Esophagus squamous epithelium (tissue), 5 donors: ENCODE measurements at places on chromosomes 7 and 10.

- no peak for DNase-seq
Measured at GRCh38 chr7:134632937-134633540, 13.6 kb upstream of the BPGM start.

DNA sequence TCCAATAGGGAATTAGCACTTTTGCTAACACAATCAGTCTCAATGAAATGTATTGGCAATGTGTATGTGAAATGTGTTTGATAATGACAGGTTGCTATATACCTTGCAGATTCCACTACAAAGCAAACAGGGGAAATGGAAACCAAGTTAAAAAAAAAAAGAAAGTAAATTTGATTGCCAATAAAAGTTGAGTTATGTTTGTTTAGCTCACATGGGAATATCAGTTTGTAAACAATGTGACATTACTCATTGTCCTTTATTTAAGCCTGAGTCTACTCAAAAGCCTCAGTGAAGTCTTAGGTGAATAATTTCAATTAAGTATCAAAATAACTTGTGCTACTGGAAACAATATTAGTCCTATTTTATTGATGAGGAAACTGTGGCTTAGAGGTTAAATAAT is 285.2 kb downstream of the CACNA2D1 start:
- DNase-seq: no peak

DNA sequence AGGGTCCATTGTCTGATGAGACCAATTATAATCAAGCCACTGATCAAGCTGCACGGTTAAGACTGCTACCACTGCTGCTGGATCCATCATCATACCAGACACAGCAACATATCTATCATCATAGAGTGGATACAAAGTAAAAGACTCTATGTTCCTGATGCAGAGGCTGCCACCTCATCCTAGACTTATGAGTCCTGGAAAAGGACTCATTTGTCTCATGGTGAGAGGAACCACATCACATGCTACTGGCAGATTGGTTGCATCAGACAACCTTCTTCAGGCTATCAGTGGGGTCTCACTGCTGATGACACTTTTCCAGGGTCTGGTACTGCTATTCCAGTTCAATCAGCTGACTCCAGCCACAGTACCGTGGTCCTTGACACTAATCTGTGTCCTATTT is 79.0 kb downstream of the ABI1 start:
- DNase-seq: no peak

DNA sequence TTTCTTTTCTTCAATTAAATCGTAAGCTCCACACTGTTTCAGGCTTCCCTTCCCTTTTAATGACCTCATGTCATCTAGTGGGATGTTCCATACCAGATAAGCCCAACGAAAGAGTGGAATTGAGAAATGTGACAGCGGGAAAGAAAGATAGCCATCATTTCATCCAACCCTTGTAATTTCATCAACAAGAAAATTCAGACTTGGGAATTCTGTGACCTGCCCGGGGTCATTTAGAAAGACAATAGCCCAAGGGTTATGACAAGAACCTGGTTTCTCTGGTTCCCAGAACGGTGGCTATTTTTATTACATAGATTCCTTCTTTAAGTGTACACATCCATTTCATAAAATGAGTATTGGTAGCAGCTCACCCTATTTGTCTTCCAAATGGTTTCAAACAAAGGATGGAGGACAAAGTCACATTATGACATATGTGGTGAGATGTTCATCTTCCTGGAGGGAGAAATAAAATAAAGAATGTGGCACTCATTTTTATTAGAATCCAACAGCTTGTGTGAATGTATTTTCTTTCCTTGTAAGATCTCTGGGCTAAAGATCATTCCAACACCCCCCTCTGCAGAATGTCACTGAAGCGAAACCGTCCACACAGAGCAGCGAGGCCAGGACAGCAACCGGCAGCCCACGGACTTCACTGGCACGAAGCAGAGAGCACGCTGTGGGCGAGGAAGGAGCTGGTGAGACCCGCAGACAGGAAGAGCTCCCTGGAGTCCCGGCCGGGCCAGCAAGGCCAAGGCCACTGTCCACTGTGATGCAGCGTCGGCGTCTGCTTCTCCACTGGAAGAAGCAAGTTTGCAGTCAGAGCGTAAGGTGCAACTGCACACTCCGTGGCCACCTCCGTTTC is 199.9 kb downstream of the KLF6 start:
- no peak for DNase-seq

GRCh38 chr10:29703271-29703670 is 68.5 kb upstream of the SVIL start:
- DNase-seq: no peak

GRCh38 chr10:114308531-114309363 is 69.7 kb downstream of the VWA2 start:
- DNase-seq: no peak

DNA sequence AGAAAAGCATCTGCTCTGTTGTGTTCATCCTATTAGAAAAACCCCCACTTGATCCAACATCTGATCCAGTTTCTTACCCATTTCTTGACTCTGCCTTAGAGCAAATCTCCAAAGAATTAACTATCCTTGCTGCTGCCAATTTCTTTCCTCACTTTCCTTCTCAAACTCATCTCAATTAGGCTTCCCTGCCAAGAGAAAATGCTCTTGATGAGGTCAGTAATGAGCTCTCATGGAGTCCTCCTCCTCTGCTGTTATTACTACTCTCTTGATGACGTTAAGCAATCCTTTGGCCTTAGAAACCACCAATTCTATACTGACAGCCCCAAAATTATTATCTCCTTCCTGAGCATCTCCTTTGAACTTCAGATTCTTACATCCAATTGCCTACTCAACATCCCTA is 162.0 kb upstream of the FAM13C start:
- no peak for DNase-seq

DNA sequence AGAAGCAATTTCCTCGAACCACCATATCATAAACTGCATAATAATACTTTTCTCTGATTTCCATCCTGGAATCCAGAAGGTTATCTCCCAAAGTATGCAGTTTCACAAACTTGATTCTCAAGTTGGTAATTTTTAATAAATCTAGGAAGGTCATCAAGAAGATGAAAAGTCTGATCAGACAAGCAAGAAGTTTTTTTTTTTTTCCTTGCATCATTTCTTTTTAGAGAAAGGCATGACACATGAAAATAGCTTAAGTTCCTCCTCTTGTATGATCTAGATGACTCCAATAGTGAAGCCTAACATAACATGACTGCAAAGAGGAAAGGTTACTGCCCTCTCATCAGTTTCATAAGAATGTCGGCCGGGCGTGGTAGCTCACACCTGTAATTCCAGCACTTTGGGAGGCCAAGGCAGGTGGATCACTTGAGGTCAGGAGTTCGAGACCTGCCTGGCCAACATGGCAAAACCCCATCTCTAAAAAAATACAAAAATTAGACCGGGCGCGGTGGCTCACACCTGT is 22.2 kb downstream of the LAMB1 start:
- DNase-seq: no peak

- DNase-seq: no peak
Measured at GRCh38 chr10:118308664-118309063, 33.5 kb downstream of the FAM204A start.

DNA sequence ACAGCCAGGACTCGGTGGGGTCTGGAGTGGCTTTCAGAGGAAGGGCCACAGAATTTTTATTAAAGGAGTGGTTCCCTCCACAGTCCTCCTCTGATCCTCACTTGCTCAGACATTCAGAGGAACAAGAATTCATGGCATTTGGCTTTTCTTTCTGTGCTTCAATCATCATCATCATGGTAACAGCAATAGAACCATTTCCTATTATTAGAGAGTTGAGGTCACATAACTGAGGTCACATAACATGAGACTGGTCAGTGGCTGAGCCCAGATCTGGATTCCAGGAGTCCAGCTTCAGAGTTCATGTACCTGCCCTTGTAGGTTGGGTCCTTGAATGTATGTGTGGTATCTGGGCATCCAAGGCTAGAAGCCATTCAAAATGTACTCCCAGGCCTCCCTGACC is 177.3 kb upstream of the GRB10 start:
- DNase-seq: no peak

- DNase-seq: no peak
Measured at GRCh38 chr10:59907918-59908807, 1.8 kb upstream of the CCDC6 start.

DNA sequence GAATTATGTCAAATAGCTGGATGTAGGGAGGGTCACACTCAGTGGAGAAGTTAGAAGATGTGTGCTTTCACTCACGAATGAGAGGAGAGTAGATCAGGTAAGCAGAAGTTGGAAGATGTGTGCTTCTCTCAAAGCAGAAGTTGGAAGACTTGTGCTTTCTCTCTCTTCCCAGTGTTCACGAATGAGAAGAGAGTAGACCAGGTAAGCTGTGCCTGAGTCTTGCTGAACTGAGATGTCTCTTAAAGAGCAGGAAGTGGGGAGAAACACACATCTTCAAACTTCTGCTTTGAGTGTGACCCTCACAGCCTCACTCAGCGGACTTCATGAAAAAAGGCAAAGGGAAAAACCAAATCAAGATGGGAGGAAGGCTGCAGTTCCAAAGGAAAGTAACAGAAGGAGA is 7.0 kb upstream of the TMEM243 start:
- DNase-seq: no peak
